Activated CD8-positive, alpha-beta T cell treated with anti-CD3 and anti-CD28 coated beads for 36 hours (primary cell): ENCODE measurements at places on chromosomes 2 and 18.

DNA sequence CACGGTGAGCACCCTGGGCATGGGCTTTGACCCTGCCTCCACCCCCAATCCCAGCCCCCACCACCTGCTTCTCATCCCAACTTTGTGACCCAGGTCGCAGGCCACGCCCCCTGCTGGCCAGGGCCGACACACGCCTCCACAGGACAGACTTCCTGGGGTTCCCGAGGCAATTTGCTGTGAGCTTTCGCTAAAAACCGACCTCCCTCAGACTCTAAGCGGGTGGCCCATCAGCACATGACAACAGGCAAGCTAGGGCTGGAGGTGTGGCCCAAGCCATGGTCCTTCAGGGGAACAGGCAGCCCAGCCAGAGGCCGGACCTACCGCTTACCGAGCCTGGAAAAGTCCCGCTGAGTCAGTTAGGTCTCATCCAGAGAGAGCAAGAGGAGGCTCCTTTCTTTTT, 31.9 kb downstream of the C1QL2 start:
- DNase-seq: peak; percentile 46

GRCh38 chr2:29004755-29005154, 23.7 kb downstream of the TOGARAM2 start:
- DNase-seq: no peak

DNA sequence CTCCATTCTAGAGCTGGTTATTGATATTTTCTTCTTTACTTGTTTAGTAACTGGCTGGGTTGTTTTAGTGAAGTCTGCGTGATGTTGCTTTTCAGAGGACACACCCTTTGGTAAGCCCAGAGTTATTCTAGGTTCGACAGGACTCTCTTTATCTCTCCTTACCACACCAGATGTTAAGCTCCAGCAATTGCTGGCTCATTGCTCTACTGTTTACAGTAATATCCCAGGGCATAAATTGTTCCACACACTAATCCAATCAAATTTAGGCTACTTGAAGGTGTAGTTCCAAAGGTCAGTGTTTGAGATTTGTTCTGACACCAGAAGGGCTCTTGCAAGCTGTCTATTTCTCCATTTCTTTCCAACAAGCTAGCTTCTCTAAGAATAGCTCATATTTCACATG, 506.6 kb downstream of the NR4A2 start:
- no peak for DNase-seq

DNA sequence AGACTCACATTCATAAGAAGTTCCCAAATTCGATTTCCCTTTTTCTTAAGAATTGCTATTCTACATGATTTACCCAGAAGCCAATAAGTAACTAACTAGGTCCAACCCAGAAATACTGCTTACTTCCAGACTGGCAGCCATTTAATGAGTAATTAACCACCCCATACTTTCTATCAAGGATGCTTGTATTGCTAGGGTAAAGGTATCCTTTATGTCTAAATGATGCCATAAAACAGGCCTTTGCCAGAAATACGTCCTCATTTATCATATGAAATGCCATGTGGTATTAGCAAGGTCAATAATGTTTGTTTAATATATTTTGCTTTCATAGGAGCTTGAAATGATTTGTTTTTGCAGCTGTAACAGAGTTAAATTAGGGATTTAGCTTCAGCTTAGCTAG, 56.1 kb downstream of the PLEKHM3 start:
- no peak for DNase-seq

DNA sequence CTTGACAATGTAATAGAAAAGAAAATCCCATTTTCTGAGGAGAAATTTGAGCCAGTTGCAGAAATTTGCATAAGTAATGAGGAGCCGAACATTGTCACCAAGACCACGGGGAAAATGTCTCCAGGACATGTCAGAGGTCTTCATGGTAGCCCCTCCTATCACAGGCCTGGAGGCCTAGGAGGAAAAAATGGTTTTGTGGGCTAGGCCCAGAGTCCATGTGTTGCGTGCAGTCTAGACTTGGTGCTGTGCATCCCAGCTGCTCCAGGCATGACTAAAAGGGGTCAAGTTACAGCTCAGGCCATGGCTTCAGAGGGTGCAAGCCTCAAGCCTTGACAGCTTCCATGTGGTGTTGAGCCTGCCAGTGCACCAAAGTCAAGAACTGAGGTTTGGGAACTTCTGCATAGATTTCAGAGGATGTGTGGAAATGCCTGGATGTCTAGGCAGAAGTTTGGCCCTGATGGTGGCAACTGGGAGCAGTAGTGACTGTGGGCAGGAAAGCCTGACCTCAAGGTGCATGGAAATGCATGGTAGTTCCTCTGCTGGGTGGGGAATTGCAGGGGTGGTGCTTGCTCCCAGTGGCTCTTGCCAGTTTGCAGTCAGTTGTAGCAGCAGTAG, 41.9 kb upstream of the CCDC195 start:
- no peak for DNase-seq

DNA sequence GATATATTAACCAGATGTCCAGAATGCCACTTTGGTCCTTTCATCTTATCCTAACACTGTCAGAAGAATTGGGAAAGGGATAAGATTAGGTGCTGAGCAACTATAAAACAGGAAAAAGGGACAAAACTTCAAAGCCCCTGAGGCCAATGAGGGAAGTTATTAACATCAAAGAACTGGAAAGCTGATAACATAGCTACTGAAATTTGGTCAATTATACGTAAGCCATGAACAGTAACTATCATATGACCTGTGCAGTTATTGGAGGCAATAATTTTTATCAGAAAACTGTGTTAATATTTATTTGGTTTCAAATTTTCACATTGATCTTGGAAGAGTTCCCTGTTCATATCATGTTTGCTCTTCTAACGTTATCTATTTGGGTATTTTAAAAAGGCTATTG, 2.6 kb upstream of the REG3A start:
- no peak for DNase-seq

GRCh38 chr2:32981612-32982011, 34.9 kb downstream of the LTBP1 start:
- no peak for DNase-seq
